ENCODE measurements at places on chromosomes 11 and 22.

DNA sequence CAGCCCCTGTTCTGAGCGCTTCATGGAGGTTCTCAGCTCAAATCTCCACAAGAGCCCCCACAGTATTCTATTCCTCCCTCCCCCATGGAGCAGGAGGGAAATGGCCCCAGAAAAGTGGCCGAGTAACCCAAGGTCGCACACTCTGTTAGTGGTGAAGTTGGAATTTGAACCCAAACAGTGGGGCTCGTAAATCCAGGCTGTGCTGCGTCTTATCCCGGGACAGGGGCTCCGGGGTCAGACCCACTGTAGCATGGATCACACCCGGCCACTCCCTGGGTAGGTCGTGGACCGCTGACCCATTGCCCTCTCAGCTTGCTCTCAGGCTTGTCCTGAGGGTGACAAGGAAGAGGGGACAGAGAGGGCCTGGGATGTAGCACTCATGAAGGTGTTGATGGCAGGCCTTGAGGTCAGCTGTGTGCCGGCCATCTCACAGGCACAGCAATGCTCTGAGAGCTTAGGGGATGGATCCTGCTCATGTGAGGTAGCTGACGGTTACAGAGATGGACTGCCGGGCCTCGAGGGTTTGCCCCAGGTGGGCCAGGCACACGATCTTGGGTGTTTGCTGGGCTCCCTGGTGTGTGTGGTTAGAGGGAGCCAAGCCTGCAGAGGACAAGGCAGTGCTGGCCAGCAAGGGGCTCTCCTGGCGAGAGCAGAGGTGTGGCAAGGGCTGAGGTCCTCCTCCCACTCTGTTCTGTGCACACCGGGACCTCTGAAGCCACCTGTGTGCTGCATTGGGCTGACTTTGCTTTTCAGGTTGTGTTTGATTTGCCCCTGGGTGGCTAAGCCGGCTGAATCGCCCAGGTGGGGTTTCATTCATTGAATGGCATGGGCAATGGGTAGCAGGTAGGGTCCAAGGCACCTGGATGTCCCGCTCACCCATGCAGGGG, 2.3 kb upstream of the FGF19 start:
- no peak for DNase-seq

GRCh38 chr11:119363081-119363850, 16.8 kb upstream of the MFRP start:
- DNase-seq: no peak

GRCh38 chr11:57203882-57204480, 22.2 kb downstream of the LRRC55 start:
- no peak for DNase-seq

- DNase-seq: no peak
Measured at GRCh38 chr11:12245549-12246016, 131.8 kb upstream of the PARVA start.

GRCh38 chr11:4482445-4482844, at the start of gene OR52K1:
TSS of gene OR52K1 (plus strand) at chr11:4482646. CDS start at chr11:4488901, 6,255 bp downstream.
- DNase-seq: no peak

GRCh38 chr11:8810540-8811301, 100.3 kb upstream of the AKIP1 start:
- peak; percentile 59 for DNase-seq

- no peak for DNase-seq
Measured at GRCh38 chr11:129710423-129710822, 105.2 kb upstream of the TMEM45B start.

GRCh38 chr11:120749395-120749794, 237.8 kb downstream of the GRIK4 start:
- no peak for DNase-seq

- DNase-seq: peak; percentile 11
Measured at GRCh38 chr11:122108192-122108799, 7.7 kb downstream of the BLID start.

DNA sequence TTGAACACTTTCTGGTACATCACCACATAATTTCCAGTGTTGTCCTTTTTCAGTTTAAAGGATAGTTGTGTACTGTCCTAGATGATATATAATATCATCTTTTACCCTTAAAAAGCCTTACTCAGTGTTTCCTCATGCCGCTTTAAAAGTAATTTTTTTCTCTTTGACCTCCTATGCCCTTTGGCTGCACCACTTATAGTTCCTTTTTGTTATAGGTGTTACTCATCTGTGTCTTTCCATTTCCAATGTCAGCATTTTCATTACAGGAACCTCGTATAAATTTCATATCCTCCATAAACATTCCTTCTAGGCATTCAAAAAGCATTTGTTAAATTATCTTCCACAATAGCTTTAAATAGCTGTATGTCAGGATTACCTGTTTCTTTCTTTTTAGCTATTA, 40.8 kb downstream of the USP47 start:
- DNase-seq: no peak

DNA sequence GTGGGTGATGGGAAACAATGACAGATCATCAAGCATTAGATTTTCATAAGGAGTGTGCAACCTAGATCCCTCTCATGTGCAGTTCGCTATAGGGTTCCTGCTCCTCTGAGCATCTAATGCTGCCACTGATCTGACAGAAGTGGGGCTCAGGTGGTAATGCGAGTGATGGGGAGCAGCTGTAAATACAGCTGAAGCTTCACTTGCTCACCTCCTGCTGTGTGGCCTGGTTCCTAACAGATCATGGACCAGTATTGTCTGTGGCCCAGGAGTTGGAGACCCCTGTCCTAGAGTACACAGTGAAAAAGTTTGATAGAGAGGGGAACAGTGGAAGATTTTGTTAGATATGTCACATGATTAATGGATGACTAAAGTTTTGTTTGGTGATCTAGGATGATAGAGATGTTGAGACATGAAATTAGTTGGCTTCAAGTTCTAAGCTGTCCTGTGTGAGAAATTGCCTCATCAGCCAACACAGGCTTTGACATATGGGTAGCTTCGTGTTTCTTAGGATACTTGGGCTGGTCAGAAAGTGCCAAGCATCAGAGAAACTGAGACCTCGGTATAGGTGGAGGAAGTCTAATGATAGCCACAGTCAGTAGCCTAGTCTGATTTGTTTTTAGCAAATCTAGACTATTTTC, 47.4 kb downstream of the ARHGEF12 start:
- DNase-seq: no peak

DNA sequence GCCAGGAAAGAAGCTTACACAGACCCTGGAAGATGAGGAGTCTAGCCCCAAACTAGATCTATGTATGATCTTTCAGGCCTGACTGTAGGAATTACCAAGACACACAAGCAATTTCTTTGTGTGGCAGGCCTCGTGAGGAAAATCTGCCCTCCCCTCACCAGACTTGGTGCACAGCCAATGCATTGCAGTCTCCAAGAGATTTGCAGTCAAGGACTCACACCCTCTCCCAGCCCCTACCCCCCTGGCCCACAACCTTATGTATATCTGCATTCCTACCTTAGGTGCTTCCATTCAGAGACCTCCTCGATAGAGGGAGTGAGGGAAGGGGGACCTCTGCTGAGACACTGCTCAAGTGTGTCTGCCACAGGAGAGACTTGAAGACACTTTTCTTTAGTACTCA, 9.8 kb downstream of the OR8B12 start:
- no peak for DNase-seq

DNA sequence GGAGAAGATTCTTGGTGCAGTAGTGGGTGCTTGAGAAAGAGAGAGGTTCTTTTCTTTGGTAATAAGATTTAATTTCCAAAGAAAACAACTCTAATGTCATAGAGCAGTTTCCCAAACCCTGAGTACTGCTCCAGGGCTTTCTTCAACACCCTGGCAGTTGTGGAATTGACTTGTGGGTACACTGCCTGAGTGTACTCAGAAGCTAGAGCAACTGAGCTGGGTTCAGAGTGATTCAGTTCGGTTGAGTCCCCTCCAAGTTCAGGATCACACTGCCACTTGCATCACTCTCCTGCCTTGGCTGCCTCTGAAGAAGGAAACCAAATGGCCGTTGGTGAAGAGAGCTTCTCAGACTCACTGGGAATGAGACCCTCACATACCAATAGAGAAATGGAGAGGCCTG, 5.3 kb downstream of the DMC1 start:
- no peak for DNase-seq

GRCh38 chr11:86978247-86978646, 23.1 kb upstream of the FZD4 start:
- no peak for DNase-seq

DNA sequence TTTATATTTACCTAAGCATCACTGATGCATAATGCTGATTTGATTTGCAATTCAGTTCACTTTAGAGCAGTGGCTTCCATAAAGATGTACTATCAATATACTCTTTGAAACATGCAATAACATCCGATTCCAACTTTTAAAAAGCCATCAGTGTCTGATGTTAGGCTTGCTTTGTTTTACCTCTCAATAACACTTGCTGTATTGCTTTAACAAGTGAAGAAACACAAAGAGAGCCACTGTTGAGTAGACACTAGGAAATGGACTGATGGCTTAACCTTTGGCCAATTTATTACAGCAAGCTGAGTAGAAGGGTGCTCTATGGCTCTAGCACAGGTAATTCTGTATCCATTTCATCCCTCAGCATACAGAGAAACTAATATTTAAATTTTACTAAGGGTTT, 122.1 kb downstream of the FCHSD2 start:
- no peak for DNase-seq

DNA sequence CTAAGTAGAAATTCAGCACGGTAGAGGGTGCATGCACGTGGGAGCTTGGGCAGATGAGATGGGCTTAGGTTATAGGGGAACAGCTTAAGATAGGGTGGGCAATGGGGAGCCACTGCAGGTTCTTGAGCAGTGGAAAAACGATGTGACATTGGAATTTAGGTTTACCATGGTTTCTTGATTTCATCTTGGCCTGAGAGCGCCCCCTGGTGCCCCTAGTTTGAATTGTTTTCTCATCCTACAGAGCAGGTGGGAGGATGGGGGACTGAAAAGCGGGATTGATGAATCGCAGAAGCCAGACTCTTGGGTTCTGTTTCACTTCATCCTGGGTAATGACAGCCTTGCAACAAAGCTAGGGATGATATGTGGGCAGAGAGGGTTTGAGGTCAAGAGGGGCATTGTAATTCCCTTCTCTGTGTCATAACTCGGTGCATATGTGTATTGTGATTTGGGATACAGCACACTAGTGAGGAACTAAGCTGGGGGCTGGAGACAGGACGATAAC, 6.7 kb upstream of the MCAM start:
- DNase-seq: peak; percentile 28

DNA sequence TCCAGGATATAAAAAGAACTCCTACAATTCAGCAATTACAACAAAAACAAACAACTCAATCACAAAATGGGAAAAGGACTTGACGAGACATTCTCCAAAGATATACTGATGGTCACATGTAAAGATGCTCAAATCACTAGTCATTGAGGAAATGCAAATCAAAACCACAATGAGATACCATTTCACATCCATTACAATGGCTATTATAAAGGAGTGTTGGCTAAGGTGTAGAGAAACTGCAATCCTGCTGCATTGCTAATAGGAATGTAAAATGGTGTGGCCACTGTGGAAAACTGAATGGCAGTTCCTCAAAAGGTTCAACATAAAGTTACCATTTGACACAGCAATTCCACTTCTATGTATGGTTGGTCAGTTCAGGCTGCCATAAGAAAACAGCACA, 11.8 kb upstream of the TBCEL start:
- DNase-seq: no peak

DNA sequence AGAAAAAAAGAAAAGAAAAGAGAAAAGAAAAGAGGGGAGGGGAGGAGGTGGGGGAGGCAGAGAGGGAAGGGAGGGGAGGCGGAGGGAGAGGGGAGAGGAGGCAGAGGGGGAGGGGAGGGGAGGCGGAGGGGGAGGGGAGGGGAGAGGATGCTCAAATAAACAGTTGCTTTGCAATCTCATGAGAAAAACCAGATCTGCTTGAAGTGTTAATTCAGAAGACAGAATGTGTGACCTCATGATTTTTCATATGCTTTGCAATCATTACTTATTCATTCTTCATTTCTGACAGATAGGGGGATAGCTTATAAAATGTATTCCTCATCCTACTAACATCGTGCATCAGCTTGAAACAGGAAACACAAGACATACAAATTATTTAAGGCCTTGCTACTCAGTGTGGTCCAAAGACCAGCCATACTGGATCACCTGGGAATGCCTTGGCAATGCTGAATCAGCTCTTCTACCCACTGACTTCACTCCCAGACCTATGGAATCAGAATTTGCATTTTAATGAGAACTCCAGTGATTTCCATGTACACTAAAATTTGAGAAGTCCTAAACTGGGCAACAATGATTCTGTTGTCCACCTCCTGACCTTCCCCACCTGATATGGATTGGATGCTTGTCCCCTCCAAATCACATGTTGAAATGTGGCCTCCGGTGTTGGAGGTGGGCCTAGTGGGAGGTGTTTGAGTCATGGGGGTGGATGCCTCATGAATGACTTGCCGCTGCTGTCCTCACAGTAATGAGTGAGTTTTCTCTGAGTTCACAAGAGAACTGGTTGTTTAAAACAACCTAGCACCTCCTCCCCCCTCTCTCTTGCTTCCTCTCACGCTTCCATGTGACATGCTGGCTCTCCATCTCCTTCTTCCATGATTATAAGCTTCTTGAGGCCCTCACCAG, 69.2 kb downstream of the CCDC34 start:
- DNase-seq: no peak

DNA sequence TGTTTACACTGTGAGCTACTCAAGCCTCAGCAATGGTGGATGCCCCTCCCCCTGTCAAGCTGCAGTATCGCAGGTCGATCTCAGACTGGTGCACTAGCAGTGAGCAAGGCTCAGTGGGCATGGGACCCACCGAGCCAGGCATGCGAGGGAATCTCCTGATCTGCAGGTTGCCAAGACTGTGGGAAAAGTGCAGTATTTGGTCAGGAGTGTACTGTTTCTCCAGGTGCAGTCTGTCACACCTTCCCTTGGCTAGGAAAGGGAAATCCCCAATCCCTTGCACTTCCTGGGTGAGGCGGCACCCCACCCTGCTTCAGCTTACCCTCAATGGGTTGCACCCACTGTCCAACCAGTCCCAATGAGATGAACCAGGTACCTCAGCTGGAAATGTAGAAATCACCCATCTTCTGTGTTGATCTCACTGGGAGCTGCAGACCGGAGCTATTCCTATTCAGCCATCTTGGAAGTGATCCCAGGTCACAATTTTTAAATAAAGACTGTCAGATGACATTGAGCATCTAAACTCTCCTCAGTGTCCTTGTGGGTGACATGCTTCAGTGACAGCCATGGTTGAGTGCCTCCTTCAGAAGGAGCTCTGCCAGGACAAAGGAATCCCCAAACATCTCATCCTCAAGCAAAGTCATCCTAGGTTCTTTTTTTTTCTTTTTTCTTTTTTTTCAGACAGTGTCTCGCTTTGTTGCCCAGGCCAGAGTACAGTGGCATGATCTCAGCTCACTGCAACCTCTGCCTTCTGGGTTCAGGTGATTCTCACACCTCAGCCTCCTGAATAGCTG, 10.8 kb downstream of the SLC22A24 start:
- no peak for DNase-seq

DNA sequence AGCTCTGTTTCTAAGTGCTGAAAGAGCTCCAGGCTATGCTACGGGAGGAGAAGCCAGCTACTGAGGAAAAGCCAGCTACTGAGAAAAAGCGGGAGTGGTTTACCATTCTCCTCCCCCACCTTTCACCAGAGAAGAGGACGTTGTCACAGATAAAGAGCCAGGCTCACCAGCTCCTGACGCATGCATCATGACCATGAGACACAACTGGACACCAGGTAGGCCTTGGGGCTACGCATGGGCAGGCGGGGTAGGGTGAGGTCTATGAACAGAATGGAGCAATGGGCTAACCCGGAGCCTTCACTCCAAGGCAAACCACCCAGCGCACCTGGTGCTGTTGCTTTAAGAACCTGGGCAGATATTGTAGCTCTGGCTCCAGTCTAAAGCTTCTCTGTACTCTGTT, 1.1 kb downstream of the IL18BP start:
- no peak for DNase-seq

GRCh38 chr11:14242187-14242586, 116.8 kb downstream of the RRAS2 start:
- no peak for DNase-seq

Measured in RCC 7860 (cell line).